ENCODE measurements at places on chromosomes 5 and 9. TPM values are rescaled to one million over a fixed set of nuclear protein-coding genes. Genes with fewer than 3 reads are reported as not detected.

The SPATA31A3 gene
- total RNA-seq = not detected

The OR1Q1 gene
- total RNA-seq = not detected

The DMRTA1 gene
- total RNA-seq = not detected

The IRX1 gene
- total RNA-seq = 0.75 TPM

The FOXD4L4 gene
- total RNA-seq = not detected

The NHP2 gene
- 253 TPM for total RNA-seq

The FAM151B gene
- 3.8 TPM for total RNA-seq

The GDF9 gene
- total RNA-seq = 0.13 TPM

The HMGCR gene
- total RNA-seq = 125 TPM

The GPRIN1 gene
- total RNA-seq = 5.0 TPM
